Panc1 (cell line): ENCODE measurements at places on chromosomes 12 and 14. TPM values are rescaled to one million over a fixed set of nuclear protein-coding genes. Genes with fewer than 3 reads are reported as not detected.

DNA sequence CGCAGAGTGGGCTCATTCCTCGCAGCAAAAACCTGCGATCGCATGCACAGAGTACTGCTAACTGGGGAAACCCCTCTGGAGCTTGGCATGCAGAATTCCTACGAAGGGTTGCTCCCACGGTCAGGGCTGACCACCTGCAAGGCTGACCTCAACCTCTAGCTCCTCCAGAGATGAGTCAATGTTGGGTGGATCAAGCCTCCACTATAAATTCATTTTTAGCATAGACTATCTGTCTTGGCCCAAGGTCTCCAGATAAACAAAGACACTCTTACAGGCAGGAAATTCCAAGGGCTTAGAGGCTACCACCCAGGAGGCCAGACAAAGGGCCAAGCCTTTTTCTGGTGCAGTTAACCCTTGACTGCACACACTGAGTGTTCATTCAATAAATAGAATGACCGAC is 296.5 kb downstream of the TMEM132D start:
- H3K36me3 ChIP-seq, result no peaks in the 10 kb centered on the region
- no peak overlapping the region for H3K4me3 ChIP-seq
- no peaks in the 10 kb centered on the region for H3K4me1 ChIP-seq
- no peak overlapping the region for H3K27ac ChIP-seq
- H3K27me3 ChIP-seq, result no peaks in the 10 kb centered on the region

DNA sequence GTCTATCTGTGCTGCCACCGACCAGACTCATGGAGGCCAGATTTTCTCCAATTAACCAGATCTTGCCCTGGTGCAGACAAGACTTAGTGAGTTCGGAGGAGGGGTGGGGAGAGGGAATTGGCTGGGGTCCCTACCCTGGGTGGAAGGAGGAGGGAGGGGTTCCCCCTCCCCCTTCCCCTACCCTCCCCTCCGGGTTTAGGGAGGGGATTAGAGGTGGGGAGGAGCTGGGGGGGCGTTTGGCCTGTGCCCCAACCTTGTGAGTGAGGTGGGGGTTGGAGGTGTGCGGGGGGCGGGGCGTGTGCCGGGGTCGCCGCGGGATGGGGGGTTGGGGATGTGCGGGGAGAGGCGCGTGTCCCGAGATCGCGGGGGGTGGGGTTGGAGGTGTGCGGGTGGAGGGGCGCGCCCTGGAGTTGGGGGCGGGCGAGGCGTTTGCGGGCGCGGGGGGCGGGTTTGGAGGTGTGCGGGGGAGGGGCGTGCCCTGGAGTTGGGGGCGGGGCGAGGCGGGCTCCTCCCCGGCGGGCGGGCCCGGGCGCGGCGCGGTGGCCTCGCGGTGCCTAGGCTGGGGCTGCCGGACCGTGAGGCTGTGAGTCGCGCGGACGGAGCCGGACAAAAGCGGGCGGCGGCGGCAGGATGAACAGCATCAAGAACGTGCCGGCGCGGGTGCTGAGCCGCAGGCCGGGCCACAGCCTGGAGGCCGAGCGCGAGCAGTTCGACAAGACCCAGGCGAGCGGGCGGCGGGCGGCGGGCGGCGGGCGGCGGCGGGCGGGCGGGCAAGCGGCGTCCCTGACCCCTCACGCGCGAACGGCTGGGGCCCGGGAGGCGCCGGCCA is at the start of gene HIP1R:
HIP1R (plus strand) TSS at position 537 of the 829 bp plus-strand sequence; CDS start at position 631, 94 bp downstream.
- H3K4me1 ChIP-seq, result peaks cover 13% of the 10 kb centered on the region
- no peaks in the 10 kb centered on the region for H3K36me3 ChIP-seq
- no peaks in the 10 kb centered on the region for H3K27me3 ChIP-seq

- H3K27ac ChIP-seq, result no peak overlapping the region
- no peaks in the 10 kb centered on the region for H3K4me1 ChIP-seq
- H3K27me3 ChIP-seq, result peaks cover 3% of the 10 kb centered on the region; the same call in 1 of the 2 replicates
- DNase-seq, result no peak
Measured at GRCh38 chr12:47939009-47939601, 24.3 kb upstream of the TMEM106C start.

DNA sequence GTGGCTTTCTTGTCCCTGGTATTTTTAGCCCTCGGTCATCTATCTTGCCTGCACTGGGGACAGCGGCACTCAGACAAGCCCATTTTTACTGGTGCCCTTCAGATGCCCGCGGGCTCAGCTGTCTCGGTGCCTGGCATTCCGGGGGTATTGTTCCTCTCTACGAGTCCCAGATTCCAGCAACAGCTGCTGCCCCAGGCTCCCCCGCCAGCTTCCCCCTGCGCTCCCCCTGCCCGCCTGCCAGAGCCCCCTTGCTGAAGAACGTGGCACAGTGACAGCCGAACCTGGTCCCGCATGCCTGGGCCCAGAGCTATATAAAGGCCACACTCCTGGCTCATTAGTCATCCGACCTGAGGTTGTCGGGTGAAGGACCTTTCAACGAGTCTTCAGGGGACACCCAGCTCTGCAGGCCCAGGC is 10.9 kb upstream of the MYL2 start:
- H3K27me3 ChIP-seq, result no peaks in the 10 kb centered on the region
- H3K27ac ChIP-seq, result no peak overlapping the region
- no peak overlapping the region for H3K4me3 ChIP-seq
- peaks cover 3% of the 10 kb centered on the region for H3K4me1 ChIP-seq
- DNase-seq, result no peak
- no peaks in the 10 kb centered on the region for H3K36me3 ChIP-seq

GRCh38 chr12:32069731-32070130 is 36.9 kb upstream of the BICD1 start:
- H3K4me3 ChIP-seq, result no peak overlapping the region
- DNase-seq, result no peak
- H3K36me3 ChIP-seq, result no peaks in the 10 kb centered on the region
- H3K27ac ChIP-seq, result no peak overlapping the region

- H3K36me3 ChIP-seq, result no peaks in the 10 kb centered on the region
- DNase-seq, result no peak
- H3K27ac ChIP-seq, result no peak overlapping the region
- H3K4me1 ChIP-seq, result no peaks in the 10 kb centered on the region
- no peaks in the 10 kb centered on the region for H3K27me3 ChIP-seq
Measured at GRCh38 chr12:57139796-57140649, 7.4 kb downstream of the LRP1-AS start.

The MMAB gene
- total RNA-seq, result 58.6 TPM

The IFNG-AS1 gene
- not detected for total RNA-seq

The OR8S1 gene
- total RNA-seq, result not detected

The KRT6B gene
- total RNA-seq, result not detected

The KRT3 gene
- not detected for total RNA-seq

The CYP27B1 gene
- 4.0 TPM for total RNA-seq

The TOMM20L gene
- not detected for total RNA-seq
